ENCODE measurements at places on chromosomes 16 and 17. TPM values are rescaled to one million over a fixed set of nuclear protein-coding genes. Genes with fewer than 3 reads are reported as not detected.

NOTUM gene
- polyA plus RNA-seq, result not detected

KRT36 gene
- polyA plus RNA-seq, result not detected

GNG13 gene
- polyA plus RNA-seq, result 1.2 TPM

CD79B gene
- not detected for polyA plus RNA-seq

ZG16B gene
- 55.0 TPM for polyA plus RNA-seq

ODAD4 gene
- polyA plus RNA-seq, result not detected

GRAPL gene
- 14.8 TPM for polyA plus RNA-seq

GRCh38 chr16:30349675-30350074, 5.4 kb downstream of the CD2BP2 start:
- no peak for DNase-seq

- DNase-seq, result peak; percentile 40
These were observed 3.9 kb downstream of the SLC5A11 start for GRCh38 chr16:24849641-24850040.

GRCh38 chr16:53090591-53091411, 36.0 kb downstream of the CHD9 start:
- DNase-seq, result peak; percentile 99

- DNase-seq, result no peak
These were observed 13.2 kb upstream of the ITGA2B start for GRCh38 chr17:44402564-44403172.

- DNase-seq, result no peak
These were observed 7.2 kb downstream of the KRT38 start for GRCh38 chr17:41433586-41433985.

DNA sequence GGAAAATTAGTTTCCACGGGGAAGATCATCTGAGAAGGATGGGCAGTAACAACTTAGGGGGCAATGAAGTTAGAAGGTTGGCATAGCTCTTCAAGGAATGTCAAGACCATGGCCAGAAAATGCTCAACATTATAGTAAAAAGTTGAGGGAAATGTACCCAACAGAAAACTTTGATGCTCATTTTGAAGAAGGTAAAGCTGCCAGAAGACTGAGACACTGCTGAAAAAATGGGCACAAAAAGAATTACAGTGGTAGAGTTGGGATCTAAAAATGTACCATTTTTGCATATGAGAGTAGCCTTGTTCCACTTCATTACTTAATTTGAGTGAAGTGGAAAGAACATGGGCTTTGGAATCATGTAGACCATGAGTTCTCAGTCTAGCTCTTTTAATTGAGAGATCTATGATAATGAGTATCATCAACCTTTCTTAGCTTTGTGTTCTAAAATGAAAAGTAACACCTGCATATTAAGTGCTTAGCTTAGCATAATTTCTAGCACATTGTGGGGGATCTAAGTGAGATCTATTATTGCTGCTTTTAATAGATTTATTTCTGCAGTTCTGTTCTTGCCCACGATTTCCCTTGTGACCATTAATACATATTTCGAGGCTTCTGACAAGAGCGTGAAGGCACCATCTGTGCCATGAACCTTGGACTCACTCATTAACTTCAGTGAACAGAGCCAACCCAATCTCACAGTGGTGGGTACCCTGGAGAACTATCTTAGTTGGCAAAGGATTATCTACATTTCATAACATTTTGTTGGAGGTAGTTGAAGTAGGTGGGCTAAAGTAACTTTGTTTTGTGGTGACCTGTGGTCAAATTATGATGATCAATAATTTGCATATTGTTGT, 3.0 kb downstream of the NACA2 start:
- no peak for DNase-seq

DNA sequence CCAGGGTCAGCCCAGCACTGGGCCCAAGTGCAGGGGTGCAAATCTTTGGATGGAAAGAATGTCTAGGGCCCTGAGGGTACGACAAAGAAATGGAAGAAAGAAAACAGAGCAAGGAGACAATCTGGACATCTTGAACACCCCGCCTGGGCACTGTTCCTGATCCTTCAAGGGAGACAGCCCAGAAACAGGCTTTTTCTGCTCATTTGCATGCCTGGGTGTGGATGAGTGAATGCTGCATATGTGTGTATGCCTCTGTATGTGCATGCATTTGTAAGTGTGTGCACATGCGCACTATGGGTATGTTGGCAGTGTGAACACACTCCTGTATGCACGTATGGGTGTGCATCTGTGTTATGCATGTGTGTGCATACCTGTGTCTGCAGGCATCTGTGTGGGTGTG, 79.2 kb downstream of the ZNF423 start:
- no peak for DNase-seq

DNA sequence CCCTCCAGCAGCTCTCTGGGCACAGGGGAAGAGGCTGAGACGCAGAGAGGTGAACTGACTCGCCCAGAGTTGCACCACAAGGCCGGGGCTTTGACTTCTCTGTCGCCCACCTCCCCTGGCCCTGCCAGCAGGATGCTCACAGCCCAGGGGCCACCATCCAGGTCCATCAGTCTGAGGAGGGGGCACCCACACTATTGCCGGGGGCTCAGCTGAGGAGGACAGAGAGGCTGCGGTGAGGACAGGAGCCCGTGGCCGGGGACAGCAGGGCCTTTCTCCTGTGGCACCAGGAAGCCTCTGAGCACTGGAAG, 32.6 kb downstream of the KDM8 start:
- peak; percentile 68 for DNase-seq

- DNase-seq, result peak; percentile 70
These were observed 355.3 kb downstream of the TOX3 start for GRCh38 chr16:52191531-52192134.

DNA sequence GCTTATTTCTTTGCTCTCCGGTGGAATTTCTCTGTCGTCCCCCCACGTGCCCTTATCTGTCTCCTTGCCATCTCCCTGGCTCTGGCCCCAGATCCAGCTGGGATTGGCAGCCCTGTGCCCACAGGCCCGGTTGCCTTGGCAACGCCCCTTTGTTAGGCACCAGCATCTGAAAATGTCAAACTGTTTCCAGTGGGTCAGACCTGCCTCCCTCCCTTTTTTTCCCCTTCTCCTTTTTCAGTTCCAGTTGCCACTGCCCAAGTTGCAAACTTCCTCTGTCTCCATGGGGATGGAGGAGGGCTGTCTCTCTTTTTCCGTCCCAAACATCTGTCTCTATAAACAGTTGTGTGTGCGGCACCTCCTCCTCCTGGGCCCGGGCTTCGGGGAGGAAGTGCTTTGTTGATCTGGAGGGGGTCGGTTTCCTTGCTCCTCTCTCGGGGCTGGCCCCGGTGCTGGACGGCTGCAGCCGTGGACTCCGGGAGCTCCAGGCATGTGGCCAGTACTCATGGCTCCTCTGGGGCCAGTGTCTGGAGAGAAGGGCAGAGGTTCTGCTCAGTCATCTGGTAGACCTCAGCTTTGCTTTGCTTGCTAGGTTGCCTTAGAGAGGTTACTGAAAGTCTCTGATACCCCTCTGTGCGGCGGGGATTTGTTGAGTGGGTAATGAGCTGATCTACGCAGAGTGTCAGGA, 35.3 kb downstream of the SOCS3 start:
- peak; percentile 94 for DNase-seq

GRCh38 chr17:7114875-7115614, 423 bp upstream of the ASGR2 start:
- DNase-seq, result no peak

DNA sequence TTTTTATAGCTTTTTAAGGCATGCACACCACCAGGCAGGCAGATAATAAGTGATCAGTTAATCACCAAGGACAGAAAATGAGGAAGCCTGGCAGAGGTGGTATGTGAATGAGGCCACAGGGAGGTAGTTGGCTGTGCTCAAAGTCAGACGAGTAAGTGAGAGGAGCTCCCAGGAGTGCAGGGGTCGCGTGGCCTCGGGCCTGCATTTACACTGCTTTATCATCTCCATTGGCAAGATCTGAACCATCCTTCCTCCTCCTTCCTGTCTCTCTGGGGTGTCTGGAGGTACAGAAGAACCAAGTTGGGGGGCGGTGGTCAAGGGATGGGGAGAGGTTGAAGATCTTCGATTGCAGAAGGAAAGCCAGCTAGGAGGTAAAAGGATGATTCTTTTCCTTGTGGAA, 320.1 kb downstream of the SOX9 start:
- DNase-seq, result no peak

- DNase-seq, result no peak
These were observed 82.9 kb upstream of the GPRC5B start for GRCh38 chr16:19967561-19967960.

- DNase-seq, result no peak
These were observed 93.3 kb downstream of the MYO1D start for GRCh38 chr17:32783602-32784001.

DNA sequence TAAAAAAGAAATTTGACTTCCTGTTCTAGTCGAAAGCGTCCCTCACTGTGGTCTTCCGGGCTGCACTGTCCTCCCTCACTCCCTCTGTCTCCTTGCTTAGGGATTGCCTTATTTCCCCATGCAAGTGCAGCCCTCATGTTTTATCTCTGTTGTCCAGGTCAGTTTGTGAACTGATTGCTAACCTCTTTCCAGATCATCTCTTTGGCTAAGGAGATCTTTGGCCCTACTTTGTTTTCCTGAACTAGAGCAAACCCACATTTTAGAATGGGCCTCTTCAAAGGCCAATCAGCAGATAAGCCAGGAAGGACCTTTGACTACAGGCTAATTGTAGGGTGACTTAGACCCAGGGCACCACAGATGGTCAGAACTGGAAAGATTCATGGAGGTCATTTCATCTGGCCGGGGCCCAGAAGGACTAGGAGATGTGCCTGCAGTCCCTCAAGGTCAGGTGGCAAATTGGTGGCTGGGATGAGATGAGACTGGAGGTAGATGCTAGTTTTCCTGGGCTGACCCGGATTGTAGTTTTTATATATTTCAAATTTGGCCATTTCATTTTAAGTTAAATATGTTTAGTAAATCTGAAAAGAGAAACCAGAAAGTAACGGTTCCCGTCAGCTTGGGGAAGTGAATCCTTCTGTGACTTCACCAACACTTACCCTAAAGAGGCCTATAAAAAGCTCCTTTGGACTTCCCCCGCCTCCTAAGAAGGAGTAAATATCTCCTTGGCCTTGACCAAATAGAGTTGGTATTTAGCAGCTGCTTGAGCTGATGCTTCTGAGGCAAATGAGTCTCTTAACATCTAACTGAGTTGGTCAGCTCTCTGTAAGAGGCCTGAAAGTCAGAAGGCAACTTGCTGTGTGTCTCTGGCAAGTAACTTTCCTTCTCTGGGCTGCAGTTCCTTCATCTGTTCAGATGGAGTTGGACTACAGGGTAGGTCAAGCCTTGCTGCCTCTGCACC, 6.2 kb upstream of the SLC25A19 start:
- DNase-seq, result no peak

DNA sequence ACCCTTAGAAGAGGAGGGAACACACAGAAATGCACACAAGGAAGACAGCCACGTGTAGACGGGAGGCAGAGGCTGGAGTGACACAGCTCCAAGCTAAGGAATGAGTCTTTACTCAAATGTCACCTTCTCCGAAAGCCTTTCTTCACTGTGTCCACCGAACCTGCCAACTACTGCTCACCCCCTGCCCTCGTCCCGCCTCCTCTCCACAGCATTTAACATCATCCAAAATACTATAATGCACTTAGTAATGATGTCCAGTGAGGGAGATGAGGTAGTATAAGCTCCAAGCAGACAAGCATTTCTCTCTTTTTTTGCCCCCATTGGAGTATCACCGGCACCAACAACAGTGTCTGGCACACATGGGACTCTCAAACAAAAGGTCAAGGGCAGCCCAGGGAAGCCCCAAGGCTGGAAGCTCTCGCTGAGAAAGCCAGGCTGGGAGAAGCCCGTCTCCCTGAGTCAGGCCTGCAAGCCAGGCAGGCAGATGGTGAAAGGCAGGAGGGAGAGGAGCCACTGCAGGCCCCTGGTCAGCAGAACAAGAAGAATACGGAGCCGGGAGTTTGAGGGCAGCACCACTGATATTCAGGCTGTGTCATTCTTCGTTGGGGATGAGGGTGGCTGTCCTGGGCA, 25.9 kb downstream of the ZFHX3 start:
- DNase-seq, result peak; percentile 48

DNA sequence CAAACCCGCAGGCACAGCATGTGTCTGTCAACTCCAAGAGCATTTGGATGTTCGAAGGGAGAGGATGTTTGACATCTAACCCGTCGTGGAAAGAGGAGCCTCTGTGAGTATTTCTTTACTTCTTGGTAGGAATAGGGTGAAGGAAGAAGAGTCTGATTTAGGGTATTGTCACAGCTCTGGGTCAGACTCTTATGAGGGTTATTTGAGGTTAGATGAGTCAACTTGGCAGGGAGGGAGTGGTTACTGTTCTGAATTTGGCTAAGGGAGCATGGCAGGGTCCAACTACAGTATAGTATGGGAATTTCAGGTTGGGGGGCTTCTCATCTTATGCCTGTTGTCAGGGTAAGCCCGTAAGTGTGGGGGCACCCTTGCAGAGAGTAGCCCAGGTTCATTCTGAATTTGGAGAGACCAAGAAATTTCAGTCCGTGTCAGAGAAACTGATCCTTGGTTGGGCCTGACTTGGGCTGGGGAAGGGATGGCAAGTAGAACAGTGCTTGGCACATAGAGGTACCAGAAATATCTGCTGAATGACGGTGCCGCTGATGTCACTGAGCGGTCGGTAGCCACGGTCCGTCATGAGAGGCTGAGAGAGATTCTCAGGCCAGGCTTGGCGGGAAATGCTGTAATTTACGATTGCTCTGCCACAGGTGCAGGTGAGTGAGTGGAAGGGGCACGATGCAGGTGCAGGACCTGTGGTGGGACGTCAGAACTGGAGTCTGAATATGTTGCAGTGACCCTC, 43.2 kb downstream of the MYH3 start:
- no peak for DNase-seq

- DNase-seq, result peak; percentile 70
These were observed 526 bp downstream of the MOSMO start for GRCh38 chr16:22008215-22009059.

- no peak for DNase-seq
These were observed 59.2 kb upstream of the LGALS9 start for GRCh38 chr17:27571563-27572352.

DNA sequence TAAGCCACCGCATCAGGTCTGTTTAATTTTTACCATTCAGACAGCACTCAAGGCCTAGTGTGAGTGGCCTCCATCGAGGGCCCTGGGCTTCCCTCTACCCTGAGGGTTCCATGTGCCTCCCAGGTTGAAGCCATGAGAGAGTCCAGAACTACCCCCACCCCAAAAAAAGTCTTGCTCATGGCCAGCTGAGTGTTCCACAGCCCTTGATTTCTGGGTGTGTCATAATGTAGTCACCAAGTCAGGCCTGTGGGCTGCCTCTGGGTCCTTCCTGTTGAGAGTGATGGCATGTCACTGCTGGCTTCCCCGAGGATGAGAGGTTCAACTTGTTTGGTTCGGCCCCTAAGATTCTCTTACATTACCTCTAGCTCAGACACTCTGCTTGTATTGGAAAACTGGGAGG, 100.6 kb downstream of the PITPNC1 start:
- DNase-seq, result no peak
